ENCODE measurements at places on chromosomes 7 and 10.

DNA sequence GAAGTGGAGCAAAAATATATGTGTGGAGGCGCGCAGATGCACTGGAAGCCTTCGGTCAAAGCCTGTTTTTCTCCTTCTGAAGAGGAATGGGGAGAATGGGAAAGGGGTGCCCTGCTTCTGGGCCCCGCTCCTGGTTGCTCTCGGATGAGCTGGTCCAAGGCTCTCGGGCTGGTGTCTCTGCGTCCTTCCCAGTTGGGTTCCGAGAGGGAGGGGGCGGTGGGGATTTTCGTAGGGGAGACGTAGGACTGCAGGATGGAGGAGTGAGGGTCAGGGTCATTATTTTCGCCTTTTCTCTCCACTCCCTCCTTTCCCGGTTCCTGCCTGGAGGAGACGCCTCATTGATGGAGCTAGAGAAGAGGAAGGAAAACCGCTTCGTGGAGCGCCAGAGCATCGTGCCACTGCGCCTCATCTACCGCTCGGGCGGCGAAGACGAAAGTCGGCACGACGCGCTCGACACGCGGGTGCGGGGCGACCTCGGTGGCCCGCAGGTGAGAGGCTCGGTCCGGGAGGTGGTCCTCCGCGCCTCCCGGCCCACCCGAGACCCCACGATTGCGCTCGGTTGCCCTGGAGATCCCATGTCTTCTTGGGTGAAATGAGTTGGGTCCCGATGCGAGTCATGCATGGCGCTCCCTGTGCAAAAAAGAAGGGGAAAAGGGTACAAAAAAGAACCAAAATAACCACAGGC lies 790 bp downstream of the ADAM22 start:
- DNase-seq = no peak

DNA sequence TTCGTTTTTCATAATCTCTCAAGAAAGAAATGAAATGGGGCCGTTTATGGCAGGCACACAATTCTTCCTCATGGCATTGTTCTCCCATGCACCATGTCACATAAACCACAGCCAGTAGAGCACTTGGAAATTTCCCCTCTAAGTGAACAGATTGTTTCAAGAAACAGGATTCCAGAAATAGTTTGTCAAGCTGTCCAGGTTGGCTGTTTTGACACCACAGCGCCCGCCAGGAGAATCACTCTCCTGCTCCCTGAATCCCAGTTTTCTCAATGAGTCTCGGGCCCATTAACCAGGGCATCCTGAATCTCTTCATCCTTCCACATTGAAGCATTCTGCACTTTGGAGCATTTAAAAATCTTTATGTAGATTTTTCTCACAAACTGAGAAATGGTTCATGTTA lies 172.2 kb upstream of the NEBL start:
- DNase-seq = no peak

- DNase-seq = peak; percentile 80
Measured at GRCh38 chr10:14536241-14537213, 205.8 kb upstream of the FRMD4A start.

DNA sequence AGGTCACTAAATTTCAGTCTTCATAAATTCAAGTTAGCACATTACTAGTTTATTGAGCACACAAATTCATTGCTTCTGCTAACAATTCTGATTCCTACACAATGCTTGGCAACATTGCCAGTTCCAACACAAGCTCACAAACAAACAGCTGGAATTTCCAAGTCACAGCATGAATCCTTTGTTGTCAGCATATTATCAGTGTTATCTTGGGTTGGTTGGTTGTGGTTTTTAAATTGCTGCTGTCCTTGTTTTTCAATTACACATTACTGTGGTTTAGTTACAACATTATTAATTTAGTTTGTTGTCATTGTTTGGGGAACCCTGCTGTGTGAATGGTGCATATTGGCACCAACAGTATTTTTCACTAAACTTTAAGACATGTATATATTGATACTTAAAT lies 86.0 kb upstream of the ARID5B start:
- DNase-seq = no peak

GRCh38 chr7:43337191-43337590 lies 224.7 kb downstream of the HECW1 start:
- no peak for DNase-seq

- no peak for DNase-seq
Measured at GRCh38 chr10:90960355-90960814, 39.5 kb upstream of the ANKRD1 start.

DNA sequence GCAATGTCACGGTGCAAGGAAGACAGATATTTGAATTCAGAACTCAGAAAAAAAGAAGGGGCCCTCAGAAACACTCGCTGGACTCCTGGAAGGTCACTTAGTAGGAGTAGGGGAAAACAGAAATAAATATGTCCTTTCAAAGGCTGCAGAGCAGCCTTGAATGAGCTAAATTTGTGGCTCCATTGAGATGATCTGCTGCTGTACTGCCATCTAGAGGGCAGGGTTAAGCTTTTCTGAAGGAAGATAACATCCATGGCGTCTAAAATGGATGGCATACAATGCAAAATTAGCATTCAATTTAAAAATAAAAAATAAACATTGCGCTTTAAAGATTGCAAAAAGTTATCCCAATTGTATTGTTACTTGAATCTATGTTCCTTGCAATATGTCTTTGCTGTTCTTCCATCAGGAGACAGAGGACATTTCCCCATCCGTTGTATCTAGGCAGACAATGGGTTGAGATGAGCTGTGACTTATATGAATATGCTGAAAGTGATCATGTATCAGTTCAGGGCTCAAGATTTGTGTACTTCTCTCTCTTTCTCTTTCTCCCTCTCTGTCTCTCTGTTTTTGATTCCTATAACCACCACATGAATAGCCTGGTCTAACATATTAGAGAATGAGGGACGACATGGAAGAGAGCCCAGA lies 642.2 kb downstream of the SH2D4B start:
- no peak for DNase-seq

DNA sequence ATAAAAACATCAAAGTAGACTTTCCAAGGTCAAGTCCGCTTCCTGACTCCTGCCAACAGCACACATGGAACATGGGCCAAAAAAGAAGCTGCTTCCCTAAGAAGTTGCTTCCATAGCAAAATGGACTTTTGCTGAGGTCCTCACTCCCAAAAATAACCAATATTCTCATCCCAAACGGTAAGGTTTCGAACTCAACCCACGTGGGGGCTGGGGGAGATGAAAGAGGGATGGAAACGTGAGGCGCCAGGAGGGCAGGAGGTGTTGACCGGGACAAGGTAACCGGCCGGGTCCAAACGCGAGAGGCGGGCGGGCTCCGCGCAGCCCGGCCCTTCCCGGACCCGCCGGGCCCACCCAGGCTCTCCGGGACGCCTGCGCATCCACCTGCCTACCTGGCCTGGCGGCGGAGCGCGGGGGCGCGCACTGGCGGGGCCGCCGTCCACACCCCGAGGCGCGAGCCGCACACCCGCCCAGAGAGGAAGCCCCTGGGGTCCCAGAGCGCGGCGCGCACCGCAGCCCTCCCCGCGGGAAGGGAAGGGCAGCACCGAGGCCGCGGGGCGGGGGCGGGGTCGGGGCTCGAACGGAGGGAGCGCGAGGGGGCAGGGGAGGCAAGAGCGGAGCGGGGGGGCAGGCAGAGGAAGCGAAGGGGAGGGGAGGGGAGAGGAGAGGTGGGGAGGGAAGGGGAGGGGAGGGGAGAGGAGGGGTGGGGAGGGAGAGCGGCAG lies 742 bp downstream of the LMBR1 start:
- peak; percentile 76 for DNase-seq

- no peak for DNase-seq
Measured at GRCh38 chr7:152894295-152895170, 135.0 kb downstream of the ACTR3B start.

GRCh38 chr7:5578495-5578894 lies 154.9 kb upstream of the TNRC18 start:
- DNase-seq = no peak

- DNase-seq = no peak
Measured at GRCh38 chr7:71077743-71078476, 54.0 kb upstream of the GALNT17 start.

- DNase-seq = no peak
Measured at GRCh38 chr7:132893560-132893959, 188.3 kb downstream of the CHCHD3 start.

GRCh38 chr7:28957064-28957750 lies 923 bp downstream of the TRIL start:
- no peak for DNase-seq

GRCh38 chr10:117504562-117504961 lies 38.0 kb upstream of the EMX2 start:
- DNase-seq = no peak

GRCh38 chr10:62348029-62348428 lies 26.1 kb upstream of the ZNF365 start:
- DNase-seq = no peak

DNA sequence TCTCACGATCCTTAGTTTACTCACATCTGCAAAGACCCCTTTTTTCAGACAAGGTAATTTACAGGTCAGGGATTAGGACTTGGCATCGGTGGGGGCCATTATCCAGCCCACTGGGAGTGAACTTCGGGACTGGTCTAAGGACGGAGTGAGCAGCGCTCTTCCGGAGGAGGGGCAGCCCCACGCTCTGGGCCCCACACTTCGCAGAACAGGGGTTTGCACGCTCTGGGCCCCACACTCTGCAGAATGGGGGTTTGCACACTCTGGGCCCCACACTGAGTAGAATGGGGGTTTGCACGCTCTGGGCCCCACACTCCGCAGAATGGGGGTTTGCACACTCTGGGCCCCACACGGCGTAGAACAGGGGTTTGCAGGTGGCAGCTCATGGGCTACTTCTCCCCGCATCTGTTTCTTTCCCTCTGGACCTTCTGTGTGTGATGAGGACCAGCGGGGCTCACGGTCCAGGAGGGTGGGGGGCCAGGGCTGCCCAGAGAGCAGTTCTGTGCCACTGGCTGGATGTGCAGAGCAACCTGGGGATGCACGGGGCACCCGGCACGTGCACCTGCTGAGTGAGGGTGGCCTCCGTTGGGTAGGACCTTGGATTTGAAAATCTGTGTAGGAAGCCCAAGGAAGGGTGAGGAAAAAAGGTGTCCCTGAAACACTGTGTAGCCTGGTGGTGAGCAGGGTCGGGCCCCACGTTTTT lies 134.8 kb downstream of the WDR37 start:
- DNase-seq = peak; percentile 31

- DNase-seq = no peak
Measured at GRCh38 chr10:117616179-117616578, 73.6 kb downstream of the EMX2 start.

DNA sequence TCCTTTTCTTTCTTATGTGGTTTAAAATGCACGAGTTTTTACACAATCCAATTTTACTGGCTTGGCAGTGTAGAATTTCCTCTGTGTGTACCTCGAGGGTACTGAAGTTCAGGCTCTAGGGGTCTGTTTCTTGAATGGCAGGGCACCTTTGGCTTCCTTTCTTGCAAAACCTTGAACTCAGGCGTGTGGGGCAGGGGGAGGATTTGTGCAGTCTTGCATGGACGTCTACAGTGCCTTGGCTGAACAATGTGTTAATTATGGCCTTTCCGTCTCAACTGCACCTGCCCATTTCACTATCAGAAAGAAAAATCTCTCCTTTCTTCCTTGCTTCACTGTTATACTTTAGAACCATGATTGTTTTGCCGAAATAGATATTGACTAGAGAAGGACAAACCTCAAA lies 570.9 kb downstream of the INHBA start:
- no peak for DNase-seq

GRCh38 chr7:79949778-79950177 lies 184.9 kb upstream of the GNAI1 start:
- no peak for DNase-seq

GRCh38 chr7:120825576-120825975 lies 32.4 kb downstream of the TSPAN12 start:
- DNase-seq = no peak

GRCh38 chr10:61397175-61397986 lies 55.8 kb downstream of the TMEM26 start:
- no peak for DNase-seq

- no peak for DNase-seq
Measured at GRCh38 chr10:121240011-121240410, 358.2 kb downstream of the FGFR2 start.

DNA sequence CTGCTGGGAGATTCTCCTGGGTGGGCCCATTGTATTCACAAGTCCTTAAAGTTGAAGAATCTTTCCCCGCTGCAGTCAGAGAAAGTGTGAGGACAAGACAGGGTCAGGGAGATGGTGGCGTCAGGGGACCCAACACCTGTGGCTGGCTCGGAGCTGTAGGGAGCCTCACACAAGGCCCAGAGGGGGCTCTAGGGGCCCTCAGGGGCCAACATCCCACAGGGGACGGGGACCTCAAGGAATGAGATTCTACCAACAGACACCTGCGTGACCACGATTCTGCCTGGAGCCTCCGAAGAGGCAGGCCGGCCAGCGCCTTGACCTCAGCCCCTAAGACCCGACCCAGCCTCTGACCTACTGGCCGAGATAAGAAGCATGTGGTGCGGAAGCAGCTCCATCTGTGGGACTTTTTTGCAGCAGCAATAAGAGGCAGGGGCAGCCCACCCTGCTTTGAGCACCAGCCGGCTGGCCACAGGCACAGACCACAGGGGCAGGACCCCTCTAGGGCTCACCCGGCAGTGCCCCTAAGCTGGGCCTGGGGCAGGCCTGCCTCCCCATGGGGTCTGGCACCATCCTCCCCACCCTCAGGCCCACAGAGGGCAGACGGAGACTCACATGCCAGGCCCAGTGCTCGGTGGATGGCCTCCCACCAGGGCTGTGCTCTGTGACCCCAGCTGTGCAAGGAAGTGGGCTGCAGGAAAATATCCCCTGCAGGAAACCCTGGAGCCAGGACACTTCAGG lies 13.2 kb downstream of the RASGEF1A start:
- no peak for DNase-seq

GRCh38 chr7:26949319-26949718 lies 84.9 kb upstream of the SKAP2 start:
- no peak for DNase-seq

DNA sequence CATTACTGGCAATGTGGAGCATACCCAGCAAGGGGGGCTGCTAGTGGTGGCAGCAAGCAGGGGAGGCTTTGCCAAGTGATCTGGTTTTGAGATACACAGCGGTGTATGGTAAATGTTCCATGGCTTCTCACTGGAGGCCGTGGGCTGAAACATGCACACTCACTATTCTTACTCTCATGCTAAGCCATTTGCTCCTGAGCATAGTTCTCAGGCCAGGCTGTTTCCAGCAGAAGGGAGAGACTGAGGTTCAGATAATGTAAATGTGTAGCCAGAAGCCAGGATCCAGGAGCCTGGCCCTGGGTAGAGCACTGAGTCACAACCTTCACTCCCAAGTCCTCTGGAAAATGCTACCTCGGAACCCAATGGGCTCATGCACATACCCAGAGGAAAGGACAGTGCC lies 757.9 kb downstream of the GRID1 start:
- no peak for DNase-seq

- no peak for DNase-seq
Measured at GRCh38 chr7:30908681-30909080, 3.0 kb upstream of the AQP1 start.

GRCh38 chr7:122577449-122578003 lies 121.4 kb downstream of the RNF133 start:
- DNase-seq = no peak

GRCh38 chr10:73867126-73867807 lies 7.1 kb downstream of the CAMK2G start:
- DNase-seq = peak; percentile 85
